LoVo (cell line): ENCODE measurements at places on chromosomes 3 and 15.

- no peak for DNase-seq
Observed at GRCh38 chr15:82646250-82647044, 716 bp downstream of the CPEB1 start.

- no peak for DNase-seq
Observed at GRCh38 chr3:120348065-120348990, 826 bp downstream of the LRRC58 start.

DNA sequence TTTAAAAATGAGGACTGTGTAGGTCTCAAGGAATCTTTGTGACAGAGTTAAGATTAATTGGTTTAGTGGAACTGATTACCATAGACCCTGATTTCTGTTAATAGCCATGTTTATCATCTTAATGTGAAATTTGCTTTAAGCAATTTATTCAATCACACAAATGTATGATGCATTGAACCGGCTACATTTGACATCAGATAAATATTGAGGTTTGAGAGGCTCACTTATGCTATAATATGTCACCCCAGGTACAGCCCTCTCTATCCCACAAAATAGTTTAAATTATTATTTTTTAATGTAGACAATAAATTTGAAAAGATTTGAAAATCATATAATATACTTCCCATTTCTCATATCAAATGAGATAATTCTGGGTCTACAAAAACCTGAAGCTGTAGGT lies 413.3 kb downstream of the NAALADL2 start:
- DNase-seq, result no peak

- DNase-seq, result no peak
Observed at GRCh38 chr3:181610973-181611265, 100.8 kb upstream of the SOX2 start.
